Left forelimb (tissue), 1 donor: ENCODE measurements at places on chromosomes 4 and X.

GRCh38 chr4:182729516-182729915, 187.7 kb downstream of the DCTD start:
- no peak for DNase-seq

DNA sequence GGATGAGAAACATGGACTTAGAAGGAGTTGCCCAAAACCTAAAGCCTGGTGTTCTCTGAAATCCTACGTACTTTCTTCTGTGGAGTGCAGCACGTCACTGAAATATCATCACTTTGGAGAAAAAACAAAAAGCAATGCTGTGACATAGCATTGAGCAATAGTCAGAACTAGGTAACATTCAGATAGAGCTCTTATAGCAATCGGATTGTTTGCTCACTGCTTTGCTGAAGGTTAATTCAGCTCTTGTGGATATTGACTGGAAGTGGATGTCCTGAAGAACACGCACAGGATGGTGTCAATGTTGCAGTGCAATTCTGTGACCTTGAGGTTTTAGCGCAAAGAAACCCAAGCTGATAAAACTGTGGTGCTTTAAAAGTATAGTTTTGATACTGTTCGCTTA, 114.2 kb upstream of the GRXCR1 start:
- DNase-seq = no peak

GRCh38 chr4:2587213-2587823, 50.9 kb downstream of the FAM193A start:
- DNase-seq = no peak

DNA sequence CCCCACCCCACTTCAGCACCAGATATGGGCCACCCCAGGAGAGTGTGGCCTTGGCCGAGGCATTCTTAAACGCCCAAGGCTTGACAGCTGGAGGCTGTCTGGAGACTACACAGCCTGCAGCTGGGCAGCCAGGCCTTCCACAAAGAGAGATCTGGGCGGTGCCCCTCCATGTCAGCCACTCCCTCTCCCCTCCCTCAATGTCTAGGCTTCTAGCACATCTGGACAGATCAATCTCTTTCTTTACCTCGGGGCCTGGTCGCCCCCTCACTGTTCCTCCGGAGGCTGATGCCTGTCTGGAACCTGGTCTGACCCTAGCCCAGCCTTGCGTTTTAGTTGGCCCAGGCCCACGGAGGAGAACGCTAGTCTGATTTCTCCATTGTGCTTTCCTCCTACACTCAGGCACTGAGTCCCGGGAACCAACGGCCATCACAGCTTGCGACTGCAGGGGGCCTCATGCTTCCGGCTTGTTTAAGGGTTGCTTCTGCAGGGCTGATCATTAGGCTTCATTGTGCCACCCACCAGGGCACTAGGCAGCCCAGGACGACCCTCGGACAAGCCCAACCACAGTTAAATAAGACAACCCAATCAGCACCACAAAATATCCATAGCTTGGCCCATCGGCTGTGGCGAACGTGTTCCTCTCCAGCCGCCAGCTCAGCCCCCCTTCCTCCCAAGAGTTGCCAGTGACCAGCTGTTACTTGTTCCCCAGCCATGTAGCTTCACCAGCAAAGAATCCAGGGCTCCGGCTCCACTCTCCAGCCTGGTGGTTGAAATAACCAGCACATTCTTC, 200.6 kb downstream of the BCOR start:
- no peak for DNase-seq

GRCh38 chr4:41525129-41525528, 12.8 kb upstream of the LIMCH1 start:
- no peak for DNase-seq

DNA sequence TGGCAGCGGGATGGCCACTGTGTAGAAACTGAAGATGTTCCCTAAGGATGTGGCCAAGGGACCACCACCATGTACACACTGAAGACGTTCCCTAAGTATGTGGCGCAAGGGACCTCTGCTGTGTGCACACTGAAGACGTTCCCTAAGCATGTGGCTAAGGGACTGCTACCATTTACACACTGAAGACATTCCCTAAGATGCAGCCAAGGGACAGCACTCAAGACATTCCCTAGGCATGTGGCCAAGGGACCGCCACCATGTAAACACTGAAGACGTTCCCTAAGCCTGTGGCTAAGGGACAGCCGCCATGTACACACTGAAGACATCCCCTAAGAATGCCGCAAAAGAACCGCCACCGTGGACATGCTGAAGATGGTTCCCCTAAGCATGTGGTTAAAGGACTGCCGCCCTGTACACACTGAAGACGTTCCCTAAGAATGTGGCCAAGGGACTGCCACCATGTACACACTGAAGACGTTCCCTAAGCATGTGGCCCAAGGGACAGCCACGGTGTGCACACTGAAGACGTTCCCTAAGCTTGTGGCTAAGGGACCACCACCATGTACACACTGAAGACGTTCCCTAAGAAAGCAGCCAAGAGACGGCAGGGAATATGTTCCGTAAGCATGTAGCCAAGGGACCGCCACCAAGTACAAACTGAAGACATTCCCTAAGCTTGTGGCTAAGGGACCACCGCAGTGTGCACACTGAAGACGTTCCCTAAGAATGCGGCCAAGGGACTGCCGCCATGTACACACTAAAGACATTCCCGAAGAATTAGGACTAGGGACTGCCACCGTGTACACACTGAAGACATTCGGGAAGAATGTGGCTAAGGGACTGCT, 43.3 kb downstream of the DHRSX start:
- DNase-seq = no peak

- no peak for DNase-seq
Measured at GRCh38 chr4:26346203-26346620, 25.4 kb downstream of the RBPJ start.

GRCh38 chr4:134539729-134540231, 338.2 kb upstream of the PABPC4L start:
- no peak for DNase-seq

DNA sequence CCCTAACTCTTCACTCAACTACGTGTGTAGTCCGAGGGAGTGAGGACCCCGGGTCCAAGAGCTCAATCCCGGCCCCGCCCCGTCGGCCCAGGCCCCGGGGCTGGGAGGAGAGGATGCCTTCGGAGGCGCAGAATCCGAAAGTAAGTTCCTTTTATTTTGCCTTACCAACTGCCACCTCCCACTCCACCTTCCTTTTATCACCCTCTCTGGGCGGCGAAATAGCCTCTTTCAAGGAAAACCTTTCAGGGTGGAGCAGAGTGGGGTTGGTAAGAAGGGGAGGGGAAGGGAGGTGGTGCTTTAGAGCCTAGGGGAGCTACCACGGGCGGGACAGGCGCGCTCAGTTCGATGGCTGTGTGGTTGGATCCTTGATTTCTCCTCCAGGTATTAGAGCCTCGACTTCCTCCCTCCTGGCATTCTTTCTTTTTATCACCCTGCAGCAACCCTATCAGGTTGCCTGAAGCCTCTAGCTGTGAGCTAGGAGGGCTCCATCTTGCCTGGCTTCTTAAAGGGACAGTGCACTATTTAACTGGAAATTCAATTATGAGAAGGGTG, 191.2 kb downstream of the RRAGB start:
- DNase-seq = no peak
